GM04504 (cell line): ENCODE measurements at places on chromosomes 4 and X.

DNA sequence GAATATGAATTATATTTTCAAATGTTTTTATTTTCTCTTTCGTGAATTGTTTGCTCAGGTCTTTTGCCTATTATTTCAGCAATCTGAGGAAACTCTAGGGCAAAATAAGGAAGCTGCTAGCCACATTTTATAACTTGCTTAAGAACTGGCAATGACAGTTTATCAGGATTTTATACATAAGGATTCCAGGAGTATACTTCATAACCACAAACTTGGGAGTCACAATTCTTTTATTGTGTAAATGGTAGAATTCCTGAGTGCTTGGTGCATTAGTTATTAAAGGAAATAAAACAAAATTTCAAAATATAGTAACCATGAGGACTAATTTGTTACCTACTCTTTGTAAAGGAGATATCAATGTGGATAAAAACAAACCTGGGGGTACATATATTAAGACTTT is 54.4 kb downstream of the PALLD start:
- peak; percentile 65 for DNase-seq

- no peak for DNase-seq
These were observed 250.8 kb downstream of the SLC39A8 start for GRCh38 chr4:102094481-102094880.

DNA sequence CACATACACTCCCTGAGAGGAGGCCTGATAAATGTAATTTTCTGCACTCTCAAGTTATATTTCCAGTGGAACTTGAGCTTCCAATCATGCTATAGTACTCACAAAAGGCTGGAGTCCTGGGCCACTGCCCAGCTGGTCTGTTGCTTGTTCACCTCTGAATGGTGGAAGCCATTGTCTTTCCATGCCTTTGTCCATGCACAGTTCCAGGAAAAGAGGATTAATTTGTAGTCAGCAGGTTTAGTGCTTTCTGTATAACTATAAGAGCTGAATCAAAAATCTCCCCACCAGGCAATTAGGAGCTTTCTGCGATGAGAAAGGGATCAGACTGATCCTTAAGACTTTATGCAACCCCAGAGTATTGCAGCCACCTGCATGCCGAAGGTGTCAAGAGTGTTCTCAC is 195.4 kb upstream of the PGRMC2 start:
- no peak for DNase-seq

- DNase-seq, result no peak
These were observed 57.3 kb upstream of the MXRA5 start for GRCh38 chrX:3403748-3404147.

- DNase-seq, result no peak
These were observed 579.5 kb downstream of the GALNTL6 start for GRCh38 chr4:172392741-172393140.

DNA sequence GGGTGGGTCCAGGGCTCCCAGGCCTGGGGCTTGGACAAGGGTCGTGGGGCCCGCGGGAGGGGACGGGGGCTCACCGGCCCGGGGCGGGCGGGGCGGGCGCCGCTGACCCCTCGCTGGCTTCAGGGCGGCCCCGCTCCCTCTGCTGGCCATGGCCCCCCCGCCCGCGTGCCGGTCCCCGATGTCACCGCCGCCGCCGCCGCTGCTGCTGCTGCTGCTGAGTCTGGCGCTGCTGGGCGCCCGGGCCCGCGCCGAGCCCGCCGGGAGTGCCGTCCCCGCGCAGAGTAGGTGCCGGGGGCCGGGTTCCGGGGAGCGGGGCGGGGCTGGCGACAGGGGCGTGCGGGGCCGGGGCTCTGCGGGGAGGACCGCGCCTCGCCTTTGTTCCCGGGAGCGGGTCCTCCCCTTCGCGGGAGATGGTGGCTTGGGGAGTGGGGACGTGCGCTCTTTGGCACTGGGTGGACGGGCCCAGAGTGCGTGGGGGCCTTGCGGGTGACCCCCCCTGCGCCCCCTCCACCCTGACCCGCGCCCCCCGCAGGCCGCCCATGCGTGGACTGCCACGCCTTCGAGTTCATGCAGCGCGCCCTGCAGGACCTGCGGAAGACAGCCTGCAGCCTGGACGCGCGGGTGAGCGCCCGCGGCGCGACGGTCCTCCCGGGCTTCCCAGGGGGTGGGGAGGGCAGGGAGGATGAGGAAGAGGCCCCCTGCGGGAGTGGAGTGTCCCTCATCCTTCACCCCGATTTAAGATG is 16.8 kb upstream of the NAT8L start:
- no peak for DNase-seq

DNA sequence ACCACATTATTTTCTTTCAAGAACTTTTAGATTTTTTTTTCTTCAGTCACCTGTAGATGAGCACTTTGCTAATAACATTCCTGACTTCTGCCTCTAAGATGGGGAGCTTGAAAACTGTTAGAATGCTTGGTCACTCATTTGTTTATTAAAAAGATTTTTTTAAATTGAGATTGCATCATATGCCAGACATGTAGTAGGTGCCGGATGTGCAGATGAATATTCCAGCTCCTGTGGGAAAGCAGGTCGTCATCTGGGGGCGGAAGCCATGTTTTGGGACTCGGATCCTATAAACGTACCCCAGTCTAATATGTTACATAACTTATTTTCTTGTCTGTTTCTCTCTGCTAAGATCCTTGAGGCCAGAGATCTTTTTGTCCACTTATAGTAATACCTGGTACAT is 236.8 kb downstream of the ARHGAP10 start:
- no peak for DNase-seq

DNA sequence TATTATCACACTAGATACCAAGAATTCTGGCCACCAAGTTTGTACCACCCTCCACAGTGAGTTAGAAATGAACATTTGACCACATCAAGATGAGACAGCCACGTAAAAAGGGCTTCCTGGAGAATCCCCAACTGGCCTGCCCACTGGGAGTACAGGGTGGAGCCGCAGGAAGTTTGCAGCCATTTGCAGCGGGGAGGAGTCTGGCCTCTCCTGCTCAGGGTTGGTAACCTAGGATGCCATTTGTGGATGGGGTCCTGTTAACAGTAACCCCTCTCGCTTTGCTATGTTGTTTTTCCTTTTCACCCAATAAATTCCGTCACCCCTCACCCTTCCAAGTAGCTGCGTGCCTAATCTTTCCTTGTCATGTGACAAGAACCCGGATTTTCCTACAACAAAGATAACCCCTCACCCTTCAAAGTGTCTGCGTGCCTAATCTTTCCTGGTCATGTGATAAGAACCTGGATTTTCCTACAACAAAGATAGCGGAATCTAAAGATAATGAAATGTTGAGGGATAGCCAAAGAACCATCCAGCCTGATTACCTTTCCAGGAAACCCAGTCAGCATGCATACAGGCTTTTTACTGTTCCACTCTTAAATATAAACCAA is 245.4 kb downstream of the NAF1 start:
- no peak for DNase-seq

DNA sequence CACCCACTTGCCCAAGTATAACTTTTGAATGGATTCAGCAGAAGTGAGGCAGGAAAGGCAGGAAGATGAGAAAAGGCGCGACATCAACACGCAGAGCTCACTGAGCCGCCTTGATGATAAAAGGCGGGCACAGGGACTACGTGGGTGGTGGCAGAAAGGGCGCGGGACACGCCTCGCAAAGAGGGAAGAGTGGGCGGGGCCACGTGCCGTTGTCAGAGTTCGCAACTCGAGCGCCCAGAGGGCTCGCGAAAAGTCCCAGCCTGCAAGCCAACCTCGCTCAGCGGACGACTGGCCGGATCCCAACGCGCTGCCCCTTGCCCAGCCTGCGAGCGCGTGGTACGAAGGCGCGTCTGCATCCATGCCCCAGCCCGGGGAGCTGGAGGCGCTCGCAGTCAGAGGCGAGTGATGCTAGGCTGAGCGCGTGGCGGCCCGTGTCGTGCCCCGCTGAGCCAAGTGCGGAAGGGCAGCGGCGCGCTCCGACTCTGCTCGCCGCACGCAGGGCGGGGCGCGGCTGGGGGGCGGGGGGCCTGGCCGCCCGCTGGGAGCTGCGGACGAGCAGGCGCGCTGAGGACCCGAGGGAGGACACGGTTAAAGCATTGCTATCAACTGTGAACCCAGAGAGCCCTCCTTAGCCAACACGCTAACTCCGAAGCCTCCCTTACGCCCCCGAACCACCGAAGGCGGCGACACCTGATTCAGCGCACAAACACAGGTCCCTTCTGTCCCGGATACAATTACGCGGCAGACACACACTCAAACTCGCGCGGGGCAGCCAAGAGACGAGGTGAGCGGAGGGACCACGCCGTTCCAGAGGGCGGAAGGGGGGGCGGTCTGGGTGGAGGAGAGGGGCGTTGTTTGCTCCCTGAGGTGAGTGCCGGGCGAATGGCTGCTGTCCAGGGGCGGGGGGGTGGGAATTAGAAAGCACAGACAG is at the start of gene UGT8:
Gene UGT8, plus strand, starts transcription at position 617 of the 931 bp plus-strand sequence. CDS start 24,074 bp downstream, outside the sequence.
- DNase-seq, result no peak

DNA sequence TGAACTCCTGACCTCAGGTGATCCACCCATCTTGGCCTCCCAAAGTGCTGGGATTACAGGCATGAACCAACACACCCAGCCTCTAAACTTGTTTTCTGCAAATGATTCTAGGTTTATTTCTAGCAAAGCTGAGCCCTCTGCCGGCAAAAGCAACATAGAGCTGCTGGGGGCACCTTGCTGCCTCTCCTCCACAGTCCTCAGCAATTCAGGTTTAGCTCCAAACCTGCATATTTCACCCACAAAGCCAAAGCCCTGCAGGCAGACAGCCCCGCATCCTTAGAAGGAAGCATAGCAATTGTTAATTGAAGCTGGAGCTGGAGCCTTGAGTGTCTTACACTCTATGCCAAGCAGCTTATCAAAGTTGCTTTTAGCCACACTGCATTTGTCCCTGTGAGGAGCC is 24.9 kb upstream of the OCIAD2 start:
- DNase-seq, result no peak

DNA sequence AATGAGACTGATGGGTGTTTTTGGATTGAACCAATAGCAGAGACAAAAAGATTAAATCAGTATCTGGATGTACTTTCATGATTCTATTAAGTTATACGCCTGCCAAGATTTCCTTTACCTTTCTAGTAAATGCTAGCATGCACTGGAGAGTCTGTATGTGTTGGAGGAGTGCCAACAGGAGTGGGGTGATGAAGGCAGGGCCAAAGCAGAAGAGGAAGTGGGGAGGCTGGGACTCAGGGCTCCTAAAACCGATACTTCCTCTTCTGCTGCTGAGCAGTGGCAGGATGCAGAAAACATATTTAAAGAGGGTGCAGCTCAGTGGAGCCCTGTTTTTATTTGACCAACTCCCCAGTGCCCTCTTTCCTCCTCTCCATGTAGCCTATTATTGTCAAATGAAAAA is 5.6 kb downstream of the CYSLTR1 start:
- no peak for DNase-seq

GRCh38 chrX:19595043-19595677 is 79.9 kb upstream of the MAP3K15 start:
- DNase-seq, result no peak

DNA sequence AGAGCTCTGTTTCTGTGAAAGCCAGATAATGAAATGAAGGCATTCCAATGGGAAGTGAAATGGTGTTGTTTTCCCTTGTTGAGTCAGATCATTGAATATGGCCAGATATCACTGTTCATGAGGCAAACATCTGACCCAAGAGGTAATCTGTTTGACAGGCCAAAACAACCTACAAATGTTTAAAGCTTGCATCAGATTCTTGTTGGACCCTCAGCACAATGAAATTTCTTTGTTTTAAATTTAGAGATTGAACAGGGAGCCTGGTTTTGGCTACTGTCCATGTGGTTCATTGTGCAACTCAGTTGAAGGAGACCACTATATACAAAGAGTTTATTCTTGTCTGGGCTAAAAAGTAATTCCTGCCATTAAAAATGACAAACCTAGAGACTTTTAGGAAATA is 159.1 kb downstream of the AFF2 start:
- no peak for DNase-seq

GRCh38 chr4:3436798-3437581 is 4.8 kb upstream of the HGFAC start:
- no peak for DNase-seq

DNA sequence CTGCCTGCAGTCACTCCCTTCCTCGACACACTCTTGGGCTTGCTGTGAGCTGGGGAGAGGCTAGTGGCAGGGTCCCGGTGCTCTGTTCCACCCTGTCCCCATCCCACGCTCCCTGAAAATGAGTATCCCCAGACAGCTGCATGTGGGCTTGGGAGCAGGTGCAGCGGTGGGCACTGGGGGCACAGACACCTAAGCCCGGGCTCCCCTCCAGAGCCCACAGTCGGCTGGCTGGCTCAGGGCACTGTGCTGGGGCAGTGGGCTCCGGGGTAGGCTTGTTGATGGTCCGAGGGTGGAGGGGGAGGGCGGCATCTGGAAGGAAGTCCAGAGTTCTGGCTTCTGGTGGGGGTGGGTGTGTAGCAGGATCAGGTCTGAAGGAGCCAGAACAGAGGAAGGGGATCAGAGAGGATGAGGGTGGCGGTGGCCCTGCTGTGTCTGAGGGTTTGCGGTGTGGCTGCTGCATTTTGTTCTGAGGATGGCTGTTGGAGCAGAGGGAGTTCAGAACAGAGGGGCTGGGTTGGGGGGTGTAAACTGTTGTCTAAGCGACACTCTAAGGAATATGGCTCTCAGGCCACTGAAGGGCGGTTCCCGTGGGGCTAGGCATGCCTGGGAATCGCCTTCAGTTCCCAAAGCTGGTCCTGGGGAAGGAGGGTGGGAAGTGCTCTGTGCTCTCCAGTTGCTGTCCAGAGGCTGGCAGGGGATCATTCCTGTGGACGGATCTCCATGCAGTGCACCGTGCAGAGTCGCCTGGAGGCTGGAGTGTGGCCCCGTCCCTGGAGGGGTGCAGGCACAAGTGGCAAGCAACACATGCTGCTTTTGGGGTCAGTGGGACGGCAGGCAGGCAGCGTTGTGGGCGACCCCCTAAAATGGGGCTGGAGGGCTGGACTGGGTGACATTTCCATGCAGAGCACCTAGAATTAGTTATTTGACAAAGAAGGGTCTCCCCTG is 114.0 kb downstream of the SORCS2 start:
- DNase-seq, result no peak

DNA sequence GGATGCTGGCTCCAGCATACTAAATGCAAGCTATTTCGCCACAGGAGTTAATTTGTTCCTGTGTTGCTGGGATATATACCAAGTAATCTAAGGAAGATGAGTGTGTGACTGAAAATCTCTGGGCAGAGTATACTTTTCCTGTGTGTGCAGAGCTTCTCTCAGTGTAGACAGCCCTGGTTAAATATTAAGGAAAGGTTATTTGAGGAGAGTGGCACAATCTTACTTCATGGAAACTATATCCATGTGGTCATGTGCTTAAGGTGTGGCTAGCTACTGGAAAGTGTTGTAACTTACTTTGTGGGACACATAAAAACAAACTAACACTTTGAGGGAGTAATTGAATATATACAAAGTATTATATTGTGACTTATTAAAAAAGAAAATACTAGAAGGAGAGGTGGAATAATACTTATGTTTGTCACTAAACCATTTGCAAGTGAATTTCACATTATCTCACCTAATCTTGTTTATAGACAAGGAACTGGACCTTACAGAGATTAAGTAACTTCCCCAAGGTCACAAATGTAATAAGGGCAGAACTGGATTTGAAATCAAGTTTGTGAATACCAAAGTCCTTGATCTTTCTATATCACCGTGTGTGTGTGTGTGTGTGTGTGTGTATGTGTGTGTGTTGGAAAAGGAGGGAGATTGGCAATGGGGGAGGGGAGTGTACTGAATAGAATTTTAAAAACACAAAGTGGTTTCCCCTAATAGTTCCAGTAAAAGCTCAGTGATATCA is 408.2 kb upstream of the NR3C2 start:
- DNase-seq, result no peak
